NB4 (cell line): ENCODE measurements at places on chromosomes 5 and 9.

DNA sequence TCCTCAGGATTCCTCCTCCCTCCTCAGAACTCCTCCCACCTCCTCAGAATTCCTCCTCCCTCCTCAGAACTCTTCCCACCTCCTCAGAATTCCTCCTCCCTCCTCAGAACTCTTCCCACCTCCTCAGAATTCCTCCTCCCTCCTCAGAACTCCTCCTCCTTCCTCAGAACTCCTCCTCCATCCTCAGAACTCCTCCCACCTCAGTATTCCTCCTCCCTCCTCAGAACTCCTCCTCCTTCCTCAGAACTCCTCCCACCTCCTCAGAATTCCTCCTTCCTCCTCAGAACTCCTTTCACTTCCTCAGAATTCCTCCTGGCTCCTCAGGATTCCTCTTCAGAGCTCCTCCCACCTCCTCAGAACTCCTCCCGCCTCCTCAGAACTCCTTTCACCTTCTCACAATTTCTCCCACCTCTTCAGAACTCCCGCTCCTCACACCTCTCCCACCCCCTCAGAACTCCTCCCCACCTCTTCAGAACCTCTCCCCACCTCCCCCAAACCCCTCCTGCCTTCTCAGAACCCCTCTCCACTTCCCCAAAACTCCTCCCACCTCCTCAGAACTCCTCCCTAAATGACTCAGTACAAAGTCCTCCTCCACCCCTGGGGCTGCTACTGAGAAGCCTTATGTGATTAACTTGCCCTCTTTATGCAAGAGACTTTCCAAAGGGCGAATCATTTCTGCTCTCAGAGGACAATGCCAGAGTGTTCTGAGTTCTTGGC is 23.2 kb downstream of the SLC46A2 start:
- DNase-seq, result peak; percentile 85

DNA sequence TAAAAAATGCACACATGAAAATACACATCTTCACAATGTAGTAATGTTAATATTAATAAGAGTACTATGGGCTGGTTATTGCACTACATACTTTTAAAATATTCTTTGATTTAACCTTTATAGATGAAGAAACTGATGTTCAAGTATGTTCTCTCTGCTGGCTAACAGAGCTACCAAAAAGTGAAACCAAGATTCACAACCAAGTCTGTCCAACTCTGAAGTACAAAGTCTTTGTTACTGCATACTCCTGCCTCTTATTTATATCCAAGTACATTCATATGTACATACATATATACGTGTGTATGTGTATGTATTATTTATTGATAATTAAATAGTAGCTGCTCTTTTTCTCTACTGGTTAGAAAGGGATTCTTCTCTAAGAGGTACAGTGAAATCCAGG is 325.6 kb downstream of the BNC2 start:
- no peak for DNase-seq

GRCh38 chr5:40999142-40999541 is 72.0 kb downstream of the MROH2B start:
- DNase-seq, result no peak

DNA sequence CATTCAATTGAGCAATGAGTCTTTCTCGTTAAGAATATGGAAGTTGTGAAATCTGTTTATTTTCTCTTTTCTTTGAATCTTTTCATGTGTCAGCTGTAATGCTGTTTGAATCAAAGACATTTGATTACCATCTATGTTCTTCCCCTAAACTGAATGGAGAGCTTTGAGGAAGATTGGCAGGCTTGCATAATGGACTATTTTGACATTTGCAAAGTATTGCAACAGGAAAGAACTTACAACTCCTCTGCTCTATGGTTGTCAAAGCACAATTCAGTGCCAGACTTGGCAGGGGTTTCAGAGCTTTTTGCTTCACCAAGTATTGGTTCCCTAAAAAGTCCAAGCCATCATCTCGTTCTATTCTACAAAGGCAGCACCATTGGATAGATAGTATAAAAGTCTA is 549.0 kb upstream of the NUDT12 start:
- peak; percentile 22 for DNase-seq

- peak; percentile 54 for DNase-seq
Measured at GRCh38 chr9:76459694-76460635, 983 bp downstream of the GCNT1 start.

- DNase-seq, result peak; percentile 77
Measured at GRCh38 chr9:128683340-128684064, 5.5 kb upstream of the SET start.

DNA sequence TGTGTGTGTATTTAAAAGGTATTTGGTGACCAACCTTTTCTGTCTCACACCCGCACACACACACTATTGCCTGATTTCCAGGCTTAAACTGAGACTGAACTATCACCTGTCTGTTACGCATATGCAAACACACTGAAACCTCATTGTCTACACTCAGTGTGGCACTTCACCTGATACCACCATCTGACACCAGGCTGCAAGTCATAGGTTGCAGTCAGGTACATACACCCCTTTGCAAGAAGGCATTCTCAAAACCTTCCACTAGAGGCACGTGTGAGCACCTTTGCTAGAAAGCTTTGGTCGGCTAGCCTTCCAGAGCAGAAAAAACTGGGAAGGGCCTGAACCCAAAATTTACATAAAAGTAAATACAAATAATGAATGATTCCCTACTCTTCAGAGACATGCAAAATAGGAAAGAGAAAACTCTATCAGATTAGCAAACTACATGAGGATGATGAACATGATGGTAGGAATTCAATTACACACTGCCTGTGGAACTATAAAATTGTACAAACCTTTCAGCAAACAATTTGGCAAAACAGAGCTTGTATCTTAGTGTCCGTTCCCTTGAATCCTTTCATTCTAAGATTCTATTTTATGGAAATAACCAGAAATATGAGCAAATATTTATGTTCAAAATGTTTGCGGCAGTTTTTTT is 5.9 kb upstream of the FOXD1 start:
- peak; percentile 44 for DNase-seq

DNA sequence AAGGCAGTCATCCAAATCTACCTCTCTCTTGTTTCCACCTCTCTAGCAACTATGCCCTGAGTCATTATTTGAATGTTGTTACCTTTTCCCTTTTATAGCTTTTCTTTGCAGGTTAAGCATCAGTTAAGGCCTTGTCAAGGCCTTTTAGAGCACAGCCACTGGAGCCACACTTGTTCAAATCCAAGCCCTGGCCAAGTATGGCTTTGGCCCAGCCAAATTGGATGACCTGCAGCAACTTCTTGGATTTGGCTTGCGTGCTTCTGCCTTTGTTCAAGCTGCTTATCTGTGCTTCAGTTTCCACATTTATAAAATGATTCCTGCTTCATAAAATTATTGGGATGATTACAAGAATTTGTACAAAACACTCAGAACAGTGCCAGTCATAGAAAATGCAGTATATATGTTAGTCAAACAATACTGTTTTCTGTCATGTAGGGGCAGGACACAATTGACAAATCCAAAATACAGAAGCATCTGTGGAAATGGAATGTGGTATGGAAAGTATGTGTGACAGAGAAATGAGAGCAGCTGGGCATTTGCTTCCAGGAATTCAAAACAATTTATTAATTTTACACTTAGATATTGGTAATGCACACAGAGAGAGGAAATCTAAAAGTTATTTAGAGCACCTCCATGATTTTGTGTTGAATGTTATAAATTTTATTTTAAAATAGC is 17.9 kb upstream of the RLN1 start:
- DNase-seq, result no peak
